ENCODE measurements at places on chromosomes 12 and 14.

DNA sequence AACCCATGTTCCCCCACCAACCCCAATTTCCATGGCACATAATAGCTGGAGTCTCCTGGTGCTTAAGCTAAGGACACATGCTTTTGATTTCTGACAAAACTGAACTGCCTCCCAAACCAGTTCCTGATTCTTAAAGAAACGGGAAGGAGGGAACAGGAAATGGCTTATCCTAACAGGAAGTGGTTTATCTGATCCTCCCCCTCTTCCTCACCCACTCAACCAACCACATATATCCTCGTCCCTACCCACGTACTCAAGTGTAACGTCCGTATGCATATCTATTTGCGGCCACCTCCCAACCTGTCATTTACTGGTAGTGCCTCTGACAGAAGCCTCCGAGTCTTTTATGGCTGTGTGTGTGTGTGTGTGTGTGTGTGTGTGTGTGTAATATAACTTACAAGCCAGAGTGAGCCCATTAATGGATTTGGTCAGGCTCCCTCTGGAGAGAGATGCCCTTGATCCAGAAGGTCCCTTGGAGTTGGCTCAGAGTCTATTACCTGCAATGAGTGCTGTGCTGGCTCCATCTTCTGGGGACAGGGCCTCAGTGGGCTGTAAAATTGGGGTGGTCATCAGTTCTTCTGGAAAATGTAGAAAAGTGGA is 7.7 kb downstream of the DAZAP2 start:
- no peaks in the 10 kb centered on the region for H3K27me3 ChIP-seq
- peak; percentile 47 for ATAC-seq
- peak overlapping the region; percentile 71 for H3K27ac ChIP-seq
- peaks cover 46% of the 10 kb centered on the region for H3K4me1 ChIP-seq
- H3K36me3 ChIP-seq, result peaks cover 35% of the 10 kb centered on the region

GRCh38 chr12:46384451-46385309 is 12.1 kb upstream of the SLC38A2 start:
- no peaks in the 10 kb centered on the region for H3K36me3 ChIP-seq
- no peaks in the 10 kb centered on the region for H3K27me3 ChIP-seq
- peak overlapping the region; percentile 98 for H3K27ac ChIP-seq
- H3K4me3 ChIP-seq, result peak overlapping the region; percentile 95
- peaks cover 48% of the 10 kb centered on the region for H3K4me1 ChIP-seq

DNA sequence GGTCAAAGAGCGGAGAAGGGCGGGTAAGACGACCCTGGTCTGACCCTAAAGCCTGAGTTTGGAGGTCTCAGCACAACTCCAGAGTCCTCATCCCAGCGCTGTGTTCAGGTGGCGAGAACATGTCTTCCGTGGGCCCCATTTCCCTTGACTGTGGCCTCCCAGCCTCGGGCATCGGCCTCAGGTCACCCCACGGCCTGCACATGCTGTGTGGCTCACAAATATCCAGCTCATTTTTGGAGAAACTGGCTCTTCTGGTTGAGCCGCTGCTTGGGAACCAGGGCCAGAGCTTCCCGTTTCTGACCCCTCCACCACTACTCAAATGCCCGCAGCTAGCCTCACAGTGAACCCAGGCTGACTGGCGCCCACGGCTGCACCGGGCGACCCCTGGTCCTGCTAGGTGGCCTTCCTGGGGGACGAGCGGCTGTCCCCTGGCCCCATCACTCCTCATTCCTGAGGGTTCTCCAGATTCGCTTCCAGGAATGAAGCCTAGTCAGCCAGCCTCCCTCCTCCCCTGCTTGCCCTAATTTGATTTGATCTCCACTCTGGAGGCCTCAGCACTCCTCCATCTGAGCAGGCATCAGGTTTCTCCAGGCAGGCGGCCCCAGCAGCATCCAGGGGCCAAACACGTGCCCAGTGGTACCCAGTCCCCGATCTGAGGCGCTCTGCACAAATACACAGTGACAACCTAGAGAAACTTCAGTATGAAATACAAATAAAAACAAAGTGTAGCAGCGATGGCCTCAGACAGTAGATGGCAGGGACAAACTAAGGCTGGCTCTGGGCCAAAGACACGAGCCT is 4.7 kb downstream of the P2RX2 start:
- no peak for ATAC-seq
- peaks cover 2% of the 10 kb centered on the region for H3K27me3 ChIP-seq

DNA sequence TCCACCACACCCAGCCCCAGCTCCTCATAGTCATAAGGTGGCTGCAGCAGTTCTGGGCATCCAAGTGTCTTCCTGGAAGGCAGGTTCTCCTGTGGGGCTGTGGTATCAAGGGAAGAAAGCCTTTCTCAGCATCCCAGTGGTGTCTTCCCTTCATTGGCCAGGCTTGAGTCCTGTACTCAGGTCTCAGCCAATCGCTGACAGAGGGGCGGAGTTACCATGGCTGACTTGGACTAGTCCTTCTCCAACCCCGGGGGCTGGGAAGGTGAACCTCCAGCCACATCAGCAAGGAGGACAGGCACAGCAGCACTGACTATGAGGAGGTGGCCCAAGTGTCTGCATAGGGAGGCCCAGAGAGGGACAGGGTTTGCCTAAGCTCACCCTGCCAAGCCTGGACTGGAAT is 64.0 kb upstream of the SLC24A4 start:
- peaks cover 30% of the 10 kb centered on the region for H3K27me3 ChIP-seq
- ATAC-seq, result no peak
- H3K4me3 ChIP-seq, result no peak overlapping the region
